NCI-H460 (cell line): ENCODE measurements at places on chromosomes 6 and 20.

- no peak for DNase-seq
Observed at GRCh38 chr6:25619217-25619616, 32.8 kb upstream of the SCGN start.

DNA sequence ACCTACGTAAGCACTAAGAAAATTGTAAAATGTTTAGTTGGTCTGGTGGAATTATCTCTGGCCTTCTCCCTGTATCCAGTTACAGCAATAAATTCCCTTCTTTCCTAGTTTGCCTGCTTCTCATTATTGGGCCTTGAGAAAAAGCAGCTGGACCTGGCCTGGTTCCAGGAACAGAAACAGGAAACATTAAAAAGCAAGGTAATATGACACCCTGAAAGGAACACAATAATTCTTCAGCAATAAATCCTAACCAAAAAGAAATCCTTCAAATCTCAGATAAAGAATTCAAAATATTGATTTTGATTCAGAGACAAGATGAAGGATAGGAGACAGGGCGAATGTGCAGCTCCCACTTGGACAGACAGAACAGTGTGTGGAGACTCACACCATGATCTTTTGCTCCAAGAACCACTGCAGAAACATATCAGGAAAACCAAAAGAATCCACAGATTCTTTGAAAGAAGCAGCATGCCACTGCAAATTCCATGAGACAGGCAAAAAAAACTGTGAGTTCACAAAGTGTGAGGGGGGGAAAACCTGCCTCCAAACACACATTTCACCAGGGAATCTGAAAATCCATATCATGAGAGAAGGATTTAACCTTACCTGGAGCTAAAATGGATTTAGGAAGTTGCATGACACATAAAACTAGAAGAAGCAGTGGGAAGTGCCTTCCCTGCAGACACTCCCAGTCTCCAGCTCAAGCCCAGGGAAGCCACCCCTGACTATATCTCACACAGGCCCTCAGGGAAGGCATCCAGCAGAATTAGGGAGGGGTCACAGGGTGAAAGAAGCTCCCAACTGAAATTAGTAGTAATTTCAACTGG, 28.9 kb downstream of the TREM1 start:
- no peak for DNase-seq

- no peak for DNase-seq
Observed at GRCh38 chr6:27617700-27618689, 145.1 kb upstream of the ZNF184 start.

DNA sequence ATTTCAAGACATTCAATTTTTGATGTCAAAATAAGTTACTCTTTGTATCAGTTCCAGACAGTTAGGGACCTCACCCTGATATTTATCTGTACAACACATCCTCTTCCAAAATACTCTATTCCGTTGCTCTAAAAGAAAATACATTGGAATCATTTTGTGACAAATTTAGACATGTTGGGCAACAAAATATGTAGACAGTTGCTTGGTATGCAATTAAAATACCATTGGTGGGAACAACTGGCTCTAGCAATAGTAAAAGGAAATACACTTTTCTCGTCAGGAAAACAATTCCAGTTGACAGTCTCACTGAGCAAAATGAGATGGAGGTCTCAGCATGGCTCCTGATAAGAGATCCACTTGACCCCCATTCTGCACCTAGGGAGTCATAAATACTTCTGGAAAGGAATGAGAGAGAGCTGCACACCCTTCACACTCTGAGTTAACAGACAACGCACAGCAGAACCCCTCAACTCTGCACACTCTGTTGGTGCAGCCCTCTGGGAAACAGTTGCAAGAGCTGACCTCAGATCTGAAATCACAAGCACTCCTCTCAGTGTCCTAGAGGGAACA, 171.3 kb upstream of the NT5E start:
- no peak for DNase-seq

- no peak for DNase-seq
Observed at GRCh38 chr20:43983904-43984361, 69.3 kb downstream of the TOX2 start.

GRCh38 chr6:129251669-129252376, 368.9 kb downstream of the LAMA2 start:
- peak; percentile 49 for DNase-seq

DNA sequence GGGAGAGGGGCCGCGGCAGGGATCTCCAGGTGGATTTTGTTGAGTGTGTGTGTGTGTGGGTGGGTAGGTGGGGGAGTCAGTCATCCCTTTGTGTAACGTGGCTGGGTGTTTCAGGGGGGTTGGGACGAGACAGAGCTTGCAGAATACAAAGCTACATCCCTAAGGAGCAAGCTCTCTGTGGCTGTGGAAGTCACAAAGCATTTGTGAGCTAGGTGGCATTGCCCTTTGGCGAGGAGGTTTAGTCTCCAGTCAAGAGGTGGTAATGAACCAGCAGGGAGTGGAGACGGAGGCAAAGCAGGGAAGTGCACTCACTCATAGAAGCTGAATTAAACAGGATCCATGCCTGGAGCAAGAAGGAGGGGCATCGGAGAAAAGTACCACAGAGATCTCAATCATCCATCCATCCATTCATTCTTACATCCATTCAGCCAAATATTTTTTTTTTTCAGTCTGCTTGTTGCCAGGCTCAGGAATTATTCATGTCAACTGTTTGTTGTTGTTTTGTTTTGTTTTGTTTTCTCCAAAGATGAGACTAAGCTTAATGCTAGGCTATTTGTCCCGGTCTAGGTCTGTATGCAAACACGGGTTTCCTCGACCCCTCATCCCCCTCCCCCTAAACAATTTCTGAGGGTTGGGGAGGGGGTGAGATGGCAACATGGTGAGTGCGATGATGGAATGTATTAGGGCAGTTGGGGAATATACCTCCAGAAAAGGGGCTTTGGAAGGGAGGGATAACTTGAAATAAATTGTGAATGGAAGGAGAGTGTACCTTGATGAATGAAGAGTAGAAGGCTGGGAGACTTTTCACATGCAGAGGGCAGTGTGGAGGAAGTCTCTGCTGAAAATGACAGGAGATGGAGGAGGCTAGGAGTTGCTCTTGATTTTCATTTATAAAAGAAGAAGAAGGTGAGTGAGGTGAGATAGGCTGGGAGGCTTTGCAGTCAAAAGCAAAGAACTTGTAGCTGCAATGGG, 1.0 kb downstream of the HCRTR2 start:
- no peak for DNase-seq

DNA sequence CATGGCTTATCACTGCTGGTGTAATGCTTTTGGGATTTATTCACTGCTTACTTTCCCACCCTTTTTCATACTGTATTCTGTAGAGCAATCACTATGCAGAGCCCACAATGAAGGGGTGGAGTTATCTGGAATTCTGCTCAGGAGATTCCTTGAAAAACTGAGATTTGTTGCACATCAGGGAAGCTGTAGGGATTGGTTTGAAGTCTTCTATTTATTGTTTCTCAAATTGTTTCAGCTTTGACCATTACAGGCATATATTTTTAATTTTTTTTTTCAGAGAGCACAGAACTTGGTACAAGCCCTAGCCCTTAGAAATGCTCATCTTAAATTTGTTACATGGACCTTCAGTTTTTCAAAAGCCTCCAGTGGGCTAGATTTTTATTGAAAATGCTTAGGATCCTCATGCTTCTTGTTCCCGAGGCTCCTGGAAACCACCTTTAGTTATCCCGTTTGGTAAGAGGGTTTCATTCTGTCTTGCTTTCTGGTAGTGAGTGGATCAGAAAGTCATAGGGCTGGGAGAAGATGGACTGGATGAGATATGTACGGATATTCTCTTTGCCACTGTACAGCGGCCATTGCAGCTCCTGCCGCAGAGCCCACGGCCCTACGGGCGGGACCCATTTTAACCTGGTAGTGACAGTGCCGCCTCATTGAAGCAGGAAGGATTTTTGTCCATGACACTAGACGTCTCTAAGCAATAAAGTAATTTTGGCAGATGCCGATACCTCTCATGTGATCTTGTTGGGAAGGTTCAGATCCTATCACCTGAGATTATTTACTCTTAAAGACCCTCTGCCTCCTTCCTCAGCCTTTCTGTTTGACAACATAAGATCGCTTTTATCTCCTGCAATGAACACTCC, 45.3 kb upstream of the ZNF184 start:
- no peak for DNase-seq

- DNase-seq, result no peak
Observed at GRCh38 chr20:4811661-4812181, 90.0 kb downstream of the PRND start.

- no peak for DNase-seq
Observed at GRCh38 chr6:17600527-17601385, 654 bp downstream of the FAM8A1 start.

GRCh38 chr6:84119277-84119676, 85.7 kb downstream of the MRAP2 start:
- DNase-seq, result no peak

GRCh38 chr6:164195278-164195941, 780.9 kb downstream of the QKI start:
- DNase-seq, result no peak

DNA sequence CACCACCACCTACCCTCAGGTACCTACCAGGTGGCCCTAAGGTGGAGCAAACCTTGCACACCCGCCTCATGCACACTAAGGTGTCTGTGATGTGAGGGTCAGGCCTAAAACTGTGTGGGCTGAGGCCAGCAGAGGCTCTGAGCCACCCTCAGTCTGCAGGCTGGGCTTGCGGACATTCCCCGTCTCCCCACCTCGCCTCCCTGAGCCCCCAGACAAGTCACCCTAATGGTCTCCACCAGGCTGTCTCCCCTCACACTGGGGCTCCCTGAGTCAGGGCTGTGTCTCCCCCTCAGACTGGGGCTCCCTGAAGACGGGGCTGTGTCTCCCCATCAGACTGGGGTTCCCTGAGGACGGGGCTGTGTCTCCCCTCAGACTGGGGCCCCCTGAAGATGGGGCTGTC, 12.5 kb downstream of the PRPH2 start:
- DNase-seq, result no peak

- no peak for DNase-seq
Observed at GRCh38 chr20:13915284-13915683, 75.1 kb downstream of the SEL1L2 start.

- DNase-seq, result no peak
Observed at GRCh38 chr20:10649080-10649796, 24.6 kb downstream of the JAG1 start.

DNA sequence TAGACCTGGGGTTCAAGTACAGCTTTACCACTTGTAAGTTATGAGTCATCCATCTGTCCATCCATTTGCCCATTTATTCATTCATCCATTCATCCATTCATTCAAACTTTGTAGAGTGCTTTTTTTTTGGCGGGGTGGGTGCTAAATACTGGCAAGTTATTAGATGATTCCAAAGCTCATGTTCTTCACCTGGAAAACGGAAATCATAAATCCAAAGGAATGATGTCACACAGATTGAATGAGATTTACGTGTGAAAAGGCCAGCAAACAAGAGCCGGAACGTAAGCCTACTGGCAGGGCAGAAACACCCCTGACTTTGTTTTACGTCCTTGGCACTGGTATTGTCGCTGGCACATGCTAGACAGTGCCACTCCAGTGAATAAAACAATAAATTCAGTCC, 480.9 kb upstream of the CHD6 start:
- no peak for DNase-seq

DNA sequence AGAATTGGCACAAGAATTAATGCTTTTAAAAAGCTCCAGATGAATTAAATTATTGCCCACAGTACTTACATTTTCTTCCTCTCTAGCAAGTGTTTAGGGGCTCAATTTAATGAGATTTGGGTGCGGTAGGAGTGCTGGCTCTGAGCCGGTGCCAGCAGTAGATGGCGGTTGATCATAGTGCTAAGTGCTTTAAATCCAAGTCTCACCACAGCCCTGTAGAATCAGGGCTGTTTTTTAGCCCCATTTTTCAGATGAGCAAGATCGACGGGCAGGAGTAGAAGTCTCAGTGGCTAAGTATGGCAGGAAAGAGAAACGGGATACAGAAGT, 136.9 kb upstream of the SALL4 start:
- no peak for DNase-seq

- DNase-seq, result no peak
Observed at GRCh38 chr6:163199371-163199770, 215.1 kb upstream of the QKI start.

GRCh38 chr6:140441256-140441655, 1066.8 kb upstream of the CITED2 start:
- peak; percentile 81 for DNase-seq

DNA sequence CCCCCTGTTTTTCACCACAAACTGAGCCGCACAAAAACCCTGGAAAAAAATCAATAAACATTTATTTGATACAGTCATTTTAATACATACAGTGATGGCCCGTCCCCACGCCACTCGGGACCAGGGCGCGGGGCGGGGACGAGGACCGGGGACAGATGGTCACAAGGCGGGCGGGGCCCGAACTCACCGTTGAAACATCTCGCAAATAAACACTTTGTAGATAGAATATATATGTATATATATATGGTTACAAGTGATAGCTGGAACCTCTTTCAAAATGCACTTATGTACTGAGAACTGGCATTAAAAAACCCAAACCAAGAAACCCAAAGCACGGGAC, 418 bp upstream of the UCKL1 start:
- DNase-seq, result no peak

DNA sequence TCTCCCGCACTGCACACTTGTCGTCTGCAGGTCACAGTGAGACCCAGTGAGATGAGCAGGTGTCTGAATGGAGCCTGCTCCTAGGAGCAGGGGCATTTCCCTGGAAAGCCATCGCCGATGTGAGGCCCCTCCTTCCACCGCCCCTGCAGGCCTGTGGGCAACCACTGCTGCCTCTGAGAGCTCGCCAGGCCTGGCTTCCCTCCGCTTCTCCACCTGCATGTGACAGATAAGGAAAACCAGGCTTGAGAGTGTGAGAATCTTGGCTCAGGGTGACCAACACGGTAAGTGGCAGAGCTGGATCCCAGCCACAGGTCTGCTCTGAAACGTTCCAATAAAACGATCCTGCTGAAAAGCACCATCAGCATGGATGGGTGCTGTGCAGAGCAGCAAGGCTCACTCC, 332.8 kb downstream of the CDH4 start:
- no peak for DNase-seq

DNA sequence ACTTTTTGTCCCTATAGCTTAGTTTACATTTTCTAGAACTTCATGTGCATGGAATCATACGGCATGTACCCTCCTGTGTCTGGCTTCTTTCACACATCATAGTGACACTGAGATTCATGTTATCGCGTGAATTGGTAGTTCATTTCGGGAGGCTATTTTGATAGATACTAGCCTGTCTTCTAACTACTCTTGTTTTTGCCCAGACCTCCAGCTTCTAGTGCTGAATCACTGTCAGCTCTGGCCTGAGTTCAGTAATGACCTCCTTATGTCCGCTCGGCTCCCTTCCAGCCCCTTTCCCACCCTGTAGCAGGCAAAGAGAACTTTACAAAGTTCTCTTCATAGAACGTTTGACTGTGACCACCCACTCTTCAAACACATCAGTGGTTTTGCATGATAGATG, 14.1 kb downstream of the MYBL2 start:
- no peak for DNase-seq

DNA sequence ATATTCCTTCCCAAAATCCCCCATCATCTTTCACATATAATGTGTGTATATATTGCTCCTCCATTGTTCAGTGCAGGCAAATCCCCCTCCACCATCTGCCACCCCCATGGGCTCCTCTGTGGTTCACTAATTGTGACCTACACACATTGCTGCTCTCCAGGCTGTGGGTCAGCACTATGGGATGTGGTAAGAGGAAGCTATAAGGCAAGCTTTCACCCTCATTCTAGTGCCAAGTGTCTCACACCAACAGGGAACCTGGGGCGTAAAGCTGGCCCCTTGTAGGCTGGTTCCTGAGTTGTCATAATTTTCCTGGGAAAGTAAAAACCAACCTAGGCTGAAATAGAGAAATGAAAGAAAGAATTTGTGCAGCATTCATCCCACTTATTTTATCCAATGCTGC, 16.8 kb downstream of the FKBP1A start:
- DNase-seq, result no peak
